ENCODE measurements at places on chromosomes 6 and 20.

DNA sequence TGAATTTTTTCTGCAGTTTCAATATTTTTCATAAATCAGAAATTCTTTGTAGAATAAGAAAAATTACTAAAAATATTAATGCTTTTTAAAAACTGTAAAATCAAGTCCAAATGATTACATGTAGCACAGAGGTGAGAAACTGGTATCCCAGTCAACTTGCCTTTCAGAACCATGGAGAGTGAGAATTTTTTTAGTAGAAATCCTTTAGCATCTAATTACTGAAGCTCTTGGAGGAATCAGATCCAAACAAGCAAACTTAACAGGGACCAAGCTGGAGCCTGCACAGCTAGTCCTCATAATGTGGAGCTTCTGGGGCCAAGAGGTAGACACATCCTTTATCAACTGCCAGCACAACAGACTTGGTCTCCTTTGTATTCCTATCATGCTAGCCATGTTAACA lies 724.5 kb downstream of the TFAP2A start:
- no peak for ATAC-seq

- peak; percentile 62 for ATAC-seq
Observed at GRCh38 chr6:147776631-147777213, 268.2 kb downstream of the SAMD5 start.

DNA sequence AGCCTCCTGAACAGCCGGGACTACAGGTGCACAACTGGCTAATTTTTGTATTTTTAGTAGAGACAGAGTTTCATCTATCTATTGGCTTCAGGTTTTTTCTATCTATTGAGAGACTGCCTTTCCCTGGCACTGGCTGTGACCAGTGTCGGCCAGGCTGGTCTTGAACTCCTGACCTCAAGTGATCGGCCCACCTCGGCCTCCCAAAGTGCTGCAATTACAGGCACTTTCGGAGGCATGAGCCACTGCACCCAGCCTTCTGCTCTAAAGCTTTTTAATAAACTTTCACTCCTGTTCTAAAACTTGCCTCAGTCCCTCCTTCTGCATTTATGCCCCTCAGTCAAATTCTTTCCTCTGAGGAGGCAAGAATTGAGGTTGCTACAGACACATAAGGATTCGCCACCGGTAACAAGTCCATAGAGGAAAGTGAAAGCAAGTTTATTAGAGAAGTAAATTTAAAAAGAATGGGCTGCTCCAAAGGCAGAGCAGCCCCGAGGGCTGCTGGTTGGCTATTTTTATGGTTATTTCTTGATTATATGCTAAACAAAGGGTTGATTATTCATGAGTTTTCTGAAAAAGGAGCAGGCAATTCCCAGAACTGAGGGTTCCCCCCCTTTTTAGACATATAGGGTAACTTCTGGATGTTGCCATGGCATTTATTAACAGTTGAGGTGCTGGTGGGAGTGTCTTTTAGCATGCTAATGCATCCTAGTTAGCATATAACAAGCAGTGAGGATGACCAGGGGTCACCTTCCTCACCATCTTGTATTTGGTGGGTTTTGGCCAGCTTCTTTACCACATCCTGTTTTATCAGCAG lies 44.8 kb upstream of the RNGTT start:
- peak; percentile 79 for ATAC-seq

- ATAC-seq = no peak
Observed at GRCh38 chr20:39190666-39191570, 228.8 kb downstream of the DHX35 start.

- no peak for ATAC-seq
Observed at GRCh38 chr6:156774863-156775405, 2.2 kb upstream of the ARID1B start.

- ATAC-seq = no peak
Observed at GRCh38 chr6:125192610-125192930, 39.0 kb downstream of the TPD52L1 start.

DNA sequence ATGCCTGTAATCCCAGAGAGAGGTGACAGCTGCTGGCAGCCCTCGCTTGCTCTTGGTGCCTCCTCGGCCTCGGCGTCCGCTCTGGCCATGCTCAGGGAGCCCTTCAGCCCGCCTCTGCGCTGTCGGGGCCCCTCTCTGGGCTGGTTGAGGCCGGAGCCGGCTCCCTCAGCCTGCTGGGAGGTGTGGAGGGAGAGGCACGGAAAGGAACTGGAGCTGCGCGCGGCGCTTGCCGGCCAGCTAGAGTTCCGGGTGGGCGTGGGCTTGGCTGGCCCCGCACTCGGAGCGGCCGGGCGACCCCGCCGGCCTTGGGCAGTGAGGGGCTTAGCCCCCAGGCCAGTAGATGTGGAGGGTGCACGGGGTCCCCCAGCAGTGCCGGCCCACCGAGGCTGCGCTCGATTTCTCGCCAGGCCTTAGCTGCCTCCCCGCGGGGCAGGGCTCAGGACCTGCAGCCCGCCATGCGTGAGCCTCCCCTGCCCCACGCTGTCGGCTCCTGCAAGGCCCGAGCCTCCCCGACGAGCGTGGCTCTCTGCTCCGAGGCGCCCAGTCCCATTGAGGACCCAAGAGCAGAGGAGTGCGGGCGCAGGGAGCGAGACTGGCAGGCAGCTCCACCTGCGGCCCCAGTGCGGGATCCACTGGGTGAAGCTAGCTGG lies 34.6 kb downstream of the C6orf52 start:
- no peak for ATAC-seq

DNA sequence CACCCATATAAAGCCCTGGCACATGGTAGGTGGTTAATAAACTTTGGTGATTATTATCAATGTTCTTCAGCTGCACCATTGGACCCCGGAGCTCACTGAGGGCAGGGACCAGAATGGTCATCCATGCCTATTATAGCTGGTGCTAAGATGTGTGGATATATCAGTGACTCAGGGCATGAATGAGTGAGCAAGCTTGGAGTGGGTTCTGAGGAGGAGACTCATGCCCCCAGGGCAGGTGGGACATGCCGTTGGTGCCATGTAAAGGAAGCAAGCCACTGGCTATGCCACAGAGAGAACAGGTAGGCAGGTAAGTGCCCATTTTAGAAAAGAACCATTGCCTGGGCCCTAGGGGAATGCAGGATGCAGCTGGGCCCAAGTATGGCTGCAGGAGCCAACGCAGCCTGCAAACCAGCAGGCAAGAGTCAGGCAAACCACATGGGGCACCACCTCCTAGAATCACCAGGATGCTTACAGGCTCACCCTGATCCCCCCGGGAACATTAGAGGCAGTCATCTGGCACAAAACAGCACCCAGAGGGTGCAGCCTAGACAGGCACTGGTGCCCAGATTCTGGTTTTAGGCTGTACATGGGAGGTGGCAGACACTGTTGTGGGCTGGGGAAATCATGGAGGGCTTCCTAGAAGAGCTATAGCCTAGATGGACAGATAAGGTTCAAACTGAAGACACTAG lies 23.5 kb downstream of the PLAGL2 start:
- ATAC-seq = no peak

DNA sequence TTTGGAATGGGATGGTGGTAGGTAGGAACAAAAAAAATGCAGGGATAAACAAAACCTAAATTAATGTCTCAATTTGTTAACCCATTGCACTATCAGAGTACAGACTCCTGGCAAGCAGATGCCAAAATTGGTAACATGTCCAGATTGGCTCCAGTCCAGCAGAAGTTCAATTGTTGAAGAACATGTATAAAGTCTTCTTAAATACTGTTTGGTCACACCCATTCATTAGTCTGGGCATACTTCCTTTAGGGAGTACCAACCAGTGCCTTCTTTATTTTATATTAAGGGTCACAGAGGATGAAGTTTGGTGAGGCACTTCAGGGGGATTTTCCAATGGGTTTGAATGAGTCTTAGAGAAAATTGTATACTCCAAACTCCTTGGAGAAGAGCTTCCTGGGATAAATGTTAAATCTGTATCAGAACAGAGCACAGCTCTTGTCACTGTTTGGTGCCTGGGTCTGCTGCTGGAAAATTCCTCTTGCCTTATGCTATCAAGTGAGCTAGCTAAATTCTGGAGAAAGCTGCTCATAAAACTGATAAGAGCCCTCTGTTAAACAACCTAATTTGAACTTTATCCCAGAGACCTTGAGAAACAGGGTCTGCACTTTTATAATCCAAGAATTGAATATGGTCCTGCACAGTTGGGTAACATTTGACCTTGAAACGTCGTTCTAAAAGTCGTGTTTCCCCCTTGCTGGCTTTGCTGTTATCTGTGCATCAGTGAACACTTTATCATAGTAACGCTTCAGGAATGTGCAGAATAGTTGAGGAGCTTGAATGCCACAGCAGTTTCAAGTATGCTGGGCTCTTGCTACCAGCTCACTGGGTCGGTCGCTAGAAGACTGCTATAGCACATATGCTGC lies 334.1 kb upstream of the CITED2 start:
- ATAC-seq = peak; percentile 46

DNA sequence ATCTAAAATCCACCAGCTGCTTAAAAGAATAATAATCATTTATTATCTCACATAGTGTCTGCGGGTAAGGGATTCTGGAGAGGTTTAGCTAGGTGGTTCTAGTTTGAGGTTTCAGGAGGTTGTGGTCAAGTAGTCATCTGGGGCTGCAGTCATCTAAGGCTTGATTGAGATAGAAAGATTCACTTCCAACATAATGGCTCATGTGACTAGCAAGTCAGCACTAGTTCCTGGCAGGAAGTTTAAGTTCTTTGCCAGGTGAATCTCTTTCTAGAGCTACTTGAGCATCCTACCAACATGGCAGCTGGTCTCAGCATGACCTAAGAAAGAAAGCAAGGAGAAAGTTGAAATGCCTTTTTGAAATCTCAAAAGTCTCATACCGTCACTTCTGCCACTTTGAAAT lies 128.8 kb downstream of the EDN1 start:
- ATAC-seq = no peak

DNA sequence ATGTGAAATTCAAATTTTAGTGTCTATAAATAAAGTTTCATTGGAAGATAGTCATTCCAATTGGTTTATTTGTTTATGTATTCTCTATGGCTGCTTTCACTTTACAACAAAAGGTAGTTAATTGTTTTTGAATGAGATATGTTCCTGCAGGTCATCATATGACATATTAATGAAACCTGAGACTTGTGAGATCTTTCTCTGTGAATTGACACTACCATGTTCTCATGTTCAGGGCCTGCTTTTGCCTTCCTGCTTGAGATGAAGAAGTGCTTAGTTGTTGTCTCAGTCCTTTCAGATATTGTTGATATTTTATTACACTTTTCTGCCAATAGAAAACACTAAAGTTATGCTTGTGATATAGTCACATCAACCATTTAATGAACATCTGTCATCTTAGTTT lies 132.5 kb downstream of the UTRN start:
- no peak for ATAC-seq

DNA sequence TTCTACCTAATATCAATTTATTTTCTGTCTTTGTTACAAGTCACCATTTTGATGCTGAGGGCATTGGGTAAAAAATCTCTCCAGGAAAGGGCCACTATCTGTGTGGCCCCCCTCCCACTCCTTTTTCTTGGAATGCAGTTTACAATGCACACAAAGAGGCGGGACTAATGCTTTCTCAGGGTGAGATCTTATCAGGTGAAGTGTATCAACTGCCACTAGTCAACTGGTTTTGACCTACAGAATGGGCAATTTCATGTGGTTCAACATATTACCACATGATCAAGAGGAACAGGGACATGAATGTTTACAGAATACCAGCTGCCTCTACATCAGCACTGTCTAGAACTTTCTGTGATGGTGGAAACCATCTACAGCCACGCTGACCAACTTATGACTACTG lies 3.7 kb downstream of the RRBP1 start:
- no peak for ATAC-seq

DNA sequence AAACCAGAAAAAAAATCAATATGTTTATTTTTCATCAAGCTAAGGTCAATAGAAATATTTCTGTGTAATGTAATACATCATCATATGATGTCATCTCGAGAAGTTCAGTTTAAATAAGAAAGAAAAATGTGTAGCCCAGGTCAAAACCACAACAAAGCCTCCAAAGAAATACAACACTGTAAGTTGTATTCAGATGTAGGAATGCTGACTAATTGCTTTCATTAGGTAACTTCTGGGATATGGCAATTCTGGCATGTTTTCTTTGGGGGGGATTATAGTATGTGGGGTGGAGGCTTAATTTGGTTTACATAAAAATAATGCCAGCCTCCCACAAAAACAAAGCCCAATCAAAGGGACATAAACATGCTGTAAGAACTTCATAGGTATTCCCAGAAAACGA lies 881.8 kb upstream of the CITED2 start:
- no peak for ATAC-seq

- no peak for ATAC-seq
Observed at GRCh38 chr6:17300637-17301036, 19.5 kb downstream of the RBM24 start.
